Stimulated activated CD8-positive, alpha-beta memory T cell treated with anti-CD3 and anti-CD28 coated beads, Interleukin-2, amount 100 ng/mL, for 48 hours (primary cell): ENCODE measurements at places on chromosomes 4 and X.

DNA sequence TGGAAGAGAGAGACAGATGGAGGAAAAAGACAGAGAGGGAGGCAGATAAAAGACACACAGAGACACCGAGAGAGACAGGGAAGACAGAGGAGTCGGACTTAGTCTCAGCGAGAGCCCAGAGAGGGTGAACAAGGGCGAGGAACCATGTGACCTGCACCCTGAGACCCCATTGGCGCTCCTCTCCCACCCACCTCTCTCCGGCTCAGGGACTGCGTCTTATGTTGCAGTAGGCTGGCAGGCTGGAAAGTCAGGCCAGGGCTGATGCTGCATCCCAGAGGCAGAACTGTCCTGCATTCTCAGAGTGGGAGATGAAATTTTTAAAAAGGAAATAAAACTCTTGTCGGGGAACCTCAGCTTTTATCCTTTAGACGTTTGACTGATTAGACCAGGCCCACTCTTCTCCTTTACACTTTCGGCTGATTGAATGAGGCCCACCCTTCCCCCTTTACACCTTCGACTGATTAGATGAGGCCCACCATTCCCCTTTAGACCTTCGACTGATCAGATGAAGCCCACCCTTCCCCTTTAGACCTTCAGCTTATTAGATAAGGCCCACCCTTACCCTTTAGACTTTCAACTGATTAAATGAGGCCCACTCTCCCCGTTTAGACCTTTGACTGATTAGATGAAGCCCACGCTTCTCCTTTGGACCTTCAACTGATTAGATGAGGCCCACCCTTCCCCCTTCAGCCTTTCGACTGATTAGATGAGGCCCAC is 29.5 kb upstream of the IL3RA start:
- no peak for DNase-seq

GRCh38 chr4:151809716-151810115 is 48.9 kb upstream of the GATB start:
- DNase-seq, result no peak

DNA sequence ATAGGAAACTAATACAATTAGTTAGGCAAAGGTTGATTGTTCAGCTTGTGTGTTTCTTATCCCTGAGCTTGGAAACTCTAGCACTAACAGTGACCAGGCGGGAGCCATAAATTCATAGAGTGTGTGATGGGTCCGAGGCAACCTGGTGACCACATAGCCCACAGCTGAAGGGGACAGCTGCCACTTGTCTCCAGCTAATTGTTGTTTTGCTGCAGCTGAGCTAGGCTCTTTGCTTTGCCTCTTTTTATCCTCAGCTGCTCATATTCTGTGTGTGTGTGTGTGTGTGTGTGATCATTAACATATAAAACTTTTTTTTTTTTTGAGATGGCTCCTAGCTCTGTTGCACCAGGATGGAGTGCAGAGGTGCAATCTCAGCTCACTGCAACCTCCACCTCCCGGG is 53.2 kb downstream of the DOCK11 start:
- no peak for DNase-seq

- no peak for DNase-seq
Observed at GRCh38 chr4:4332529-4332928, 42.5 kb downstream of the ZBTB49 start.

DNA sequence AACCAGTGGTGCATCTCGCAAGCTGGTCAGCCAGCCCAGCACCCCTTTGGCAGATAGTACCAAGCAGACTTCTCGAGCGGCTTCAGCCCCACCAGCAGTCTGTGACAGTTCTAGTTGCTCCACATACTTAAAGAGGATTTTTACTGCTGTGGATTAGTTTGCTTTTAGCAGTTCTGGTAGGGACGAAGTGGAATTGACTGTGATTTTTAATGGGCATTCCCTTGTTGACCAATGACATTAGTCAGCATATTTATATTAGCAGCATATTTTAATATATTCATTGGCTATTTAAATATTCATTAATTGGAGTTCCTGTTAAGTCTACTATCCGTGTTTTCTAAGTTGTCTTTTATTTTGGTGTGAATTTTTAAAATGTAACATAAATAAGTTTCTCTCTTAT is 500.9 kb upstream of the FAT1 start:
- no peak for DNase-seq

DNA sequence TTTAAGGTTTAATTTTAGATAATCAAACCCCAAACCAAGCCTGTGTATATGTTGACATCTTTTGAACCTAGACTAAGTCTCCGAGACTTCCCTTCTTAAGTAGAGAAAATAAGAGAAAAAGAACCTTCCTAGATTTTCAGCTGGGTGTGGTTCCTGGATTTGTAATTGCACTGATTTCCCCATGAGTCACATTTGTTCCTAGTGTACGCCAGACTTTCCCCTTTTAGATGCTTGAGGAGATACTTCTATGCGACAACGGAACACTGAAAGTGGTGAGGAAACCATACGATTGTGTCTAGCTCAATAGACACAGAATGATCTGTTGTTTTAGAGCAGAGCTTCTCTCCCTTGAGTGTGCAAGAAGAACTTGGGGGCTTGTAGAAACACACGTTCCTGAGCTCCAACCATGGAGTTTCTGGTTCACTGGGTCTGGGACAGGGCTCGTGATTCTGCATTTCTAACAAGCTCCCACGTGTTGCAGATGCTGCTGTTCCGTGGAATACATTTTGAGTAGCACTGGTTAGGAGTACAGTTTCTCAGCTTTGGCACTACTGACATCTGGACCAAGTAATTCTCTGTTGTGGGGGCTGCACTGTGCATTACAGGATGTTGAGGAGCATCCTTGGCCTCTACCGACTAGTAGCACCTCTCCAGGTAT is 87.1 kb downstream of the AMELX start:
- no peak for DNase-seq

DNA sequence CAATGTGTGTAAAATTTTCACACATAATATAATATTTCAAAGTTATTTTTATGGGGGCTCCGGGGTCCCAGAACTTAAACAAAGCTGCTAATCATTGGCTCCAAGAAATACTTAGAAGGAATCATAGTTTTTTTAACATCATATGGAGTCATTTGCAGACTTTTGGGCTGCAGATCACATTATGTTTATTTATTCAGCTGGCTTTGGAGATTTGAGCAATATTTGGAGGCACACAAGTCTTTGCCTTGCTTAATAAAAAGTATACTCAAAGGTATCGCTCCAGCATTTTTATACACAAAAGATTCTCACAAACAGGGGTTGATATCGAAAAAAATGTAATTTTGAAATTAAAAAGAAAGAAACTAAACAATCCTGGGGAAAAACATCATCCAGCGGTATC is 382.5 kb upstream of the TENM3 start:
- no peak for DNase-seq

GRCh38 chr4:2272026-2272827 is 10.3 kb upstream of the MXD4 start:
- no peak for DNase-seq

GRCh38 chr4:26308568-26308967 is 12.2 kb upstream of the RBPJ start:
- DNase-seq, result no peak

GRCh38 chr4:7195141-7195515 is 2.8 kb downstream of the SORCS2 start:
- no peak for DNase-seq

- no peak for DNase-seq
Observed at GRCh38 chr4:119521268-119521667, 107.3 kb downstream of the PDE5A start.

DNA sequence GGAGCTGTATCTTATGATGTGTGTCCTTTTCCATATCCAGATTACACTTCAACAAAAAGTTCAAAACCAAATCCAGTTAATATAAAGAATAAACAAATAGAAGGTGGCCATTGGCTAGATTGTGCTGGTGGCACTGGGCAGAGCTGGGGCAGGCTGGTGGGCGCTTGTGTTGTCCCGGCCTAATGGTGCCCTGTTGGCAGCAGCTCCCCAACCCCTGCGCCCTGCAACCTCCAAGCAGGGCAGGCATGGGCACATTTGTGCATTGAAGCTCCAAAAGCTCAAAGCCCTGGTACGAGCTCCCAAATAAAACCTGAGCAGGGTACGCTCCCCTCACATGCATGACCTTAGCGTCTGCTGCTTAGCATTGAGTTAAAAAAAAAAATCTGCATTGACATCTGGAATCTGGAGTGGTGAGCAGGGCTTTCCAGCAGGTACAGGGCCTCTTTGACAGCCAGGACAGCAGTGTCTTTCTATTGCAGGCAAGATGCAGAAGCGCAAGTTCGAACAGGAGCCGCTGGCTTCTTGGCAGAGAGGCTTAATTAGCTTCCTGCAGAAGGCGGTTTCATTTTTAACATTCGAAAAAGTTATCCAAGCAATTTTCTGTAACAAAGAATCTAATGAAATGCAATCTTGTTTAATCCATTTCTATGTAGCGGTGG is 25.9 kb upstream of the NYX start:
- no peak for DNase-seq

GRCh38 chr4:76787898-76788297 is 110.0 kb downstream of the SOWAHB start:
- no peak for DNase-seq

- no peak for DNase-seq
Observed at GRCh38 chr4:186500721-186501304, 54.6 kb downstream of the MTNR1A start.

GRCh38 chr4:150038335-150039076 is 39.7 kb upstream of the DCLK2 start:
- no peak for DNase-seq

- DNase-seq, result no peak
Observed at GRCh38 chr4:53026233-53026632, 164.1 kb downstream of the RASL11B start.

DNA sequence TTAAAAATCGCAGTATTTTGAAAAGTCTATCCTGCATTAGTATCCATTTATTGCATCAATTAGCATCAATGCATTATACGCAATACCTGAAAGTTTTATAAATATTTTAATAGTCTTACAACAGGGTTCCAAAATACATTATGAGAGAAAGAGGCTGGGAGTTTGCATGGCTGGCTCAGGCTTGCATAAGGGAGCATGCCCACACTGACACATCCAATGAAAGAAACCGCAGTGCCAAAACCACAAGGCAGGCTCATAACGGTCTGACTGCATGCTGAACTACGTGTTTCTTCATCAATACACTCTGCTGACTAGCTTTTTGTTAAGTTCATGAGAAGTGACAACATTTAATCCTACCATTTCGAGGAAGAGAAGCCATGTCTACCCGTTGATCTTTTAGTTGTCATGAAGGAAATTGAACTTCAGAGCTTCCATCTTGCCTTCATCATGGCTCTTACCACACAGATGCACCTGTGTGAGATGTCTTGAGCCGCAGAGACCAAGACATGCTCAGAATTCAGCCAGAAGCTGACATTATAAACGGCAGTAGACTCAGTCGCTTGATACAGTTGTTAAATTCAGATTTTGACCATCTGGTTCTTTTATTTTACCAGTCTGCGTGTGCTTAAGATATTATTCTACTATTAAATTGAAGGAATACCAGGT is 168.8 kb upstream of the FRG1 start:
- DNase-seq, result no peak

- no peak for DNase-seq
Observed at GRCh38 chr4:108979759-108980158, 216.9 kb upstream of the ETNPPL start.

- no peak for DNase-seq
Observed at GRCh38 chr4:103026868-103027267, 7.4 kb upstream of the SLC9B1 start.

- no peak for DNase-seq
Observed at GRCh38 chr4:69689599-69689998, 36.6 kb upstream of the UGT2A1 start.

DNA sequence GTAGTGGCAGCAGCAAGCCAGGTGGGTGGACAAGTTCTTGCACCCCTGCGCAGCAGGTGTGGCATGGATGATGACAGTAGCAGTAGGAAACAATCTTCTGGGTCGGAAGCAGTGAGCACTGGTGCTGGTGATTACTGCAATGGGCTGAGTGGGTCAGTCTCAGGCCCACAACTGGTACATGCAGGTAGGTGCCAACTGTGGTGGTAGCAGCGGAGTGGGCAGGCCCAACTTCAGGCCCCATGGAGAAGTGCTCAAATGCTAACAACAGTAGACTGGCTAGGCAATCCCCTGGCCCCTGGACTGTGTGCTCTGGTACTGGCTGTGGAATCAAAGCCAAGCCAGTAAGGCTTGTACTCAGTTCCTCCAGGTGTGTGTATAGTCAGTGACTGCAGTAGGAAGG is 413.7 kb downstream of the PDGFC start:
- DNase-seq, result no peak

GRCh38 chrX:111615227-111615626 is 65.7 kb upstream of the ALG13 start:
- no peak for DNase-seq

- no peak for DNase-seq
Observed at GRCh38 chr4:36235306-36235705, 9.0 kb downstream of the ARAP2 start.

GRCh38 chr4:107482546-107482945 is 237.5 kb downstream of the PAPSS1 start:
- no peak for DNase-seq

- DNase-seq, result no peak
Observed at GRCh38 chr4:54908763-54909162, 216.6 kb downstream of the KDR start.

GRCh38 chrX:13911586-13911985 is 94.7 kb upstream of the GPM6B start:
- no peak for DNase-seq

DNA sequence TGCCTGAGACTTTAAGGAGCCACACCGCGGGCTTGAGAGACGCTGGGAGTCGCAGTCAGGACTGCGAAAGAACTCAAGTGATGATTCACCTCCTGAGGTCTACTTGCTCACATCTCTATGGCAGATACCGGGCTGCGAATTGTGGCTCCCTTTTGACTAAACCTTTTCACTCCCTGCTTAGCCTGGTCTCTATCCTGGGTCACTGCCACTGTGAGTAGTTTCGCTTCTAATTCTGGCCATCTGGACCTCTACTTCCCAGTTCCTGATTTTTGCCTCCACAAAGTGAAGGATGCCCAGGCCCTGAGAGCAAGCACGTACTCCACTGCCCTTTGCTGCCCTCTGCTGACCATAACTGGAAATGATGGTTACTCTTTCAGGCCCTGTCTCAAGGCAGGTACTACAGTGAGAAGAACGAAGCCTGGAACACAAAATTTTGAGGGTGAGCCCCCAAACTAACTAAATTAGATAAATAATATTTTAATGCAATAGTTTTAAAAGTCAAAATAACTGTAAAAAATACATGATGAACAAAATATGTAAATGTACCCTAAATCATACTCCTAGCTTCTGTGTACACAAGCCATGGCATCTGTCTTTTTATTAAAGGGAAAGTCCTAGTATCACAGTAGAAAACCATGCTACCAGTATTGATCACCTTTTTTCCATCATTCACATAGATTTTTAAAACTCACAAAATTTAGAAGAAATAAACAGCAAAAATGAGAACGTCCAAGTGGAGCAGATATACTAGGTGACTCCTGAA is 16.7 kb downstream of the MAD2L1 start:
- peak; percentile 32 for DNase-seq

GRCh38 chr4:8304827-8305695 is 35.5 kb downstream of the HTRA3 start:
- DNase-seq, result no peak

- no peak for DNase-seq
Observed at GRCh38 chrX:150587585-150588503, 19.4 kb downstream of the MTM1 start.

- no peak for DNase-seq
Observed at GRCh38 chr4:55249476-55249875, 96.6 kb upstream of the SRD5A3 start.

- DNase-seq, result no peak
Observed at GRCh38 chr4:42710329-42710728, 53.4 kb upstream of the ATP8A1 start.
